ENCODE measurements at places on chromosomes 5 and 9.
A peak's percentile ranks its signal among the peaks of the same experiment; 100 is the strongest.

DNA sequence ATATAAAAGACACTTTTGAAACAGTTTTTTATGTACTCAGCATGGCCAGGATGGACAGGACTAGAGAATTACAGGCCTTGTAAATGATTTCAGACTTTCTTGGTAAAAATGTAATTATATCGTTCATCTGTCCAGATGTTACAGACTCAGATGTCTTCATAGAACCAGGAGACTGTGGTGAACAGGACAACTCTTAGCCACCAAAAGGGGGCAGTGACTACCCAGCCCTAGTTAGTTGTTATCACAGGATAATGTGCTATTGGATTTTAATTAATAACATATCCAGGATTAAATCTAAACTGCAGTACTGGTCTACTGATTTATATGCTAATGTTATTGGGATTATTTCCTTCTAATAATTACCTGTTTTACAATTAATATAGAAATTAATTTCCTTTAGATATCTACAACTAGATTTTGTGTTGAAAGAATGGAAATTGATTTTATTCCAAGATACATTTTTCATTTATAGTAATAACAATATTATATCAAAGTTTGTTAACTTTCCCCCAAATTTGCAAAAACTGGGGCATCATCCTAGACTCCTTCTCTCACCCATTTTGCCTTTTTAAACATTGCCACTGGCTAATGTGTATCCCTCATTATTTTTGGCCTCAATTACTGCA, 99.4 kb downstream of the MTREX start:
- DNase-seq, result peak; percentile 8

DNA sequence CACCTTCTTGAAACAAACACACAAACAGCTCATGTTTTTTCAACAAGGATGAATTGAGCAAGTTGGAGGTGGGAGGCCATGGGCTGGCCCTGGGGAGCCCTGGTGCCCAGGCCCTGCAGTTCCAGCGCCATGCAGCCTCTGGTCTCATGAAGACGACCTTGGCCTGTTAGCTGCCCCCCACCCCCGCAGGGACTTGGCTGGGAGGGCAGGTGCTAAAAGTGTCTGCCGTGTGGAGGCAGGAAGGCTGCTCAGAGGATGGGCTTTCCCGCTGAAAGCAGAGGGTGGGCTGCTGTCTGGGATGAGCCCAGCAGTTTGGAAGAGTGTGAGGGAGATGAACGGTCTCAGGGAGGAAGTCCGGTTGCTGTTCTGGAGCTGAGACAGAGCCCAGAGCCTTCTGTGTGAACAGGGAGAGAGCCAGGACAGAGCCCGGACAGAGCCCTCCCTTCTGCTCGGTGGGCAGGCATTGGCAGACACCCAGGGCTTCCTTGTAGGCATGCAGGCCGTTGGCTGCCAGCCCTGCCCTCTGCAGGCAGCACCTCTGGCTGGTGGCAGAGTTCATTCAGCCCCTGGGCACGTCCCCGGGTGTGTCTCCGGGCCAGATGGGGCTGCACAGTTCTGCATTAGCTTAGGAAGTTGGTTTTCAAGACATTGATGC, 18.7 kb downstream of the ROPN1L start:
- no peak for DNase-seq

DNA sequence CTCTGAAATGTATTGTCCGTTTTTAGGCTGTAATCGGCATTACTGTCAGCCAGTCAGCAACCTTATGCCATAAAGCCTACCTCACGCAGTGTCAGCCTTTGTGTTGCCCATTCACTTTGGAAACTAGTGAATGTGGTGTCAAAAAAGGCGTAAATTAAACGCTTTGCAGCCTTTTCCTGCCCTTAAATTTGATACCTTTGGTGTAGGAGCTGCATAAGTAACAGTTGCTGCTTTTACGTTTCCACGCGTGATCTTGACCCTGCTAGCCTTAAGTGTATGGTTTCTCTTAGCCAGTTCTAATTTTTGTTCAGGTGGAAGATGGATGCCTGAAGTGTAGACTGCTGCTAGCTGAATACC, 257.7 kb downstream of the EPB41L4A start:
- DNase-seq, result no peak

GRCh38 chr5:51326844-51327243, 56.4 kb upstream of the ISL1 start:
- DNase-seq, result no peak

DNA sequence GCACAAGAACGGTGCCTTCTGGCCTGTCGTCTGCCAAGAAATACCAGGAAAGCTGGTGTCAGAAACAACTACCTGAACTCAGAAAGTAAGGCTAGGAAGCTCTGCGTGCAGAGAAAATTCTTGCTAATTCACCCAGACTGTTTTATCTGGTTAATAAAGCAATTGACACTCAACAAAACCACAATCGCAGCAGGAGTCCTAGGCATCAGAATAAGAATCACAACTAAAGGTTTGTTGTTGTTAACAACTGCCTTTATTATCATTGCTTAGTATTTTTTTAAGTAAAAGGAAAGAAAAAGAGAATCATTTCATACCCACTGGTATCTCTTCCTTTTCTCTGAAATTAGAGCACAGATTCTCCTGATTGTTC, 3.9 kb upstream of the ISL1 start:
- DNase-seq, result no peak

- no peak for DNase-seq
Observed at GRCh38 chr9:115005322-115005721, 74.9 kb upstream of the TNFSF8 start.

- peak; percentile 39 for DNase-seq
Observed at GRCh38 chr5:1011226-1011631, 2.6 kb downstream of the NKD2 start.

GRCh38 chr5:121763665-121764064, 88.0 kb upstream of the FTMT start:
- no peak for DNase-seq

DNA sequence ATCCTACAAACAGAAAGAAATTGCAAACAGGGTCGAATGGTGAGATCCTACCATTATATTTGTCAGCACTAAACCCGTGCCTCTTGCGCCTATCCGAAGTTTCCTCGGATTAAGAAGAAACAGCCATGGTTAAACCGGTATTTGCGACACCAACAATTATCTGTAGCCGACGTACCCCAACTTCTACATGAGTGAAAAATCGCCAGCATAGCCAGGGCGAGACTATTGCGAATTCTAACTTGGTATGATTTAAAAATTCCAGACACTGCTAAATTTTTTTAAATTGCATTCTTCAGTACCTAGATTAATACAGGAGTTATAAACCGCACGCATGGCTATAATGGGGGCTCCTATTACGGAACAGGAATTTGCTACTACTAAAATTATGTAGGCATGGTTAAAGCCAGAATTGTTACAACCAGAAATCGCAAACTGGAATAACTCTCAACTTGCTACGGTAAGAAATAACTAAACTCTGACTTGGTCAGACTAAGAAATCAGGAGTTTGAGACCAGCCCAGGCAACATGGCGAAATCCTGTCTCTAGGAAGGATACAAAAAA, 25.3 kb upstream of the ANXA2R start:
- DNase-seq, result no peak

DNA sequence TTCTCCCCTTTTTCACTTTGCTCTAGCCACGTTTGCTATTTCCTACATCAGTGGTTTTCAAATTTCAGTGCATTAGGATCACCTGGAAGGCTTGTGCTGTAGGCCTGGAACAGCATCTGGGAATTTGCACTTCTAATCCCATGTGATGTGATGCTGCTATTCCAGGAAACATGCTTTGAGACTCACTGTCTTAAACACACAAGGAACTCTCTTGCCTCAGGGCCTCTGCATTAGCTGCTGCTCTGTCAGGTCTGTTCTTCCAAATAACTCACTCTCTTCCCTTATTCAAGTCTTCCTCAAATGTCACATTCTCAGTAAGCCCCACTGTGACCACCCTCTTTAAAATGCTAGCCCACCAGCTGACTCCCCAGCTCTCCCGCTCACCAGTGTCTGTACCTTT, 204.0 kb downstream of the DNAH5 start:
- no peak for DNase-seq

DNA sequence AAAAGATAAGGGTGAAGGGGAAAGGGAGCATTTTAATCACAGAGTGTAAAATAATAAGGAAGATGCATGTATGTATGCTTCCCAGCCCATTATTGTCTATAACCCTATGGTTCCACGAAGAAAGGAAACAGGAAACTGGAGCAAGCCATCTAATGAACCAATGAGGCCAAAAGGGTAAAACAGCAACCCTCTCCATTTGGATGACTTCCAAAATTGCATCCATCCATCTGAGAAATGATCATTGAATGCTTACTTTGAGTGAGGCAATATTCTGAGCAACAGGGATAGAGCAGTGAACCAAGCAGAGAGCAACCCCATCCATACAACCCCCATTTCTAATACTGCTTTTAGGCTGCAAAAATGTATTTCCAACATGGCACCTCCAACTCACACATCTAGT, 46.9 kb downstream of the ARL15 start:
- no peak for DNase-seq

- DNase-seq, result no peak
Observed at GRCh38 chr5:172775326-172776234, 4.6 kb upstream of the DUSP1 start.

DNA sequence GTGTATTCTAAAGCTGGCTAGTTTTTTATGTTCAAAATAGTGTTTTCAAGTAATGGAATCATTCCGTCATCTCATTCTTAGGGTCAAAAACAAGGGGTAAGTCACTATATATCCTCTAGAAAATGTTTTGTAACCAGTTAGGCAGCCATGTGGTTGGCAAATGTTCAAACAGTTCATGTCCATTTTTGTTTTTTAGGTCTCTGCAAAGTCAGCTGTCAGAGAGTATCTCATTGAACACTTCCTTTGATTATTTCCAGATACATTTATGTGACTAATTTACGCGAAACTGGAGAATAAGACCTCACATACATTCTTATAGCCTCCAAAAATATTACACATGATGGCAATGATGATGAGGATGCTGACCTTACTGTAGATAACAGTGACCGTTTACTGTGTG, 50.4 kb downstream of the TRIO start:
- no peak for DNase-seq

DNA sequence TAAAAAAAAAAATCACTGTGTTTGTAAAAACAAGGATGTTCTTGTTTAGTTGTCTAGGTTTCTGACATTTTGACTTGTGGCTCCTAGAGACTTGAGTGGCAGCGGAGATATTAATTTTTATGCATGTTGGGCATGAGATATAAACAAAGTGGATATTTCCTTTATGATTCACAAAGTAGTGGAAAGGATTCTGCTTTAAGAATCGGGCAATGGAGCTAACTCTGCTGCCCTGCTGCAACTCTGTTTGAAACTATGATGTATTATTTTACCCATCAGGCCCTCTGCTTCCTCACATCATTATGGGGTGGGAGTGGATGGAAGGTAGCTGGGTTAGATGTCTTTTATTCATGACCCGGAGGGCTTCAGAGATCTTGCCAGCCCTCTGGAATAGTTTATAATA, 94.1 kb upstream of the CD180 start:
- DNase-seq, result no peak

- no peak for DNase-seq
Observed at GRCh38 chr9:119881898-119882297, 512.7 kb upstream of the BRINP1 start.

DNA sequence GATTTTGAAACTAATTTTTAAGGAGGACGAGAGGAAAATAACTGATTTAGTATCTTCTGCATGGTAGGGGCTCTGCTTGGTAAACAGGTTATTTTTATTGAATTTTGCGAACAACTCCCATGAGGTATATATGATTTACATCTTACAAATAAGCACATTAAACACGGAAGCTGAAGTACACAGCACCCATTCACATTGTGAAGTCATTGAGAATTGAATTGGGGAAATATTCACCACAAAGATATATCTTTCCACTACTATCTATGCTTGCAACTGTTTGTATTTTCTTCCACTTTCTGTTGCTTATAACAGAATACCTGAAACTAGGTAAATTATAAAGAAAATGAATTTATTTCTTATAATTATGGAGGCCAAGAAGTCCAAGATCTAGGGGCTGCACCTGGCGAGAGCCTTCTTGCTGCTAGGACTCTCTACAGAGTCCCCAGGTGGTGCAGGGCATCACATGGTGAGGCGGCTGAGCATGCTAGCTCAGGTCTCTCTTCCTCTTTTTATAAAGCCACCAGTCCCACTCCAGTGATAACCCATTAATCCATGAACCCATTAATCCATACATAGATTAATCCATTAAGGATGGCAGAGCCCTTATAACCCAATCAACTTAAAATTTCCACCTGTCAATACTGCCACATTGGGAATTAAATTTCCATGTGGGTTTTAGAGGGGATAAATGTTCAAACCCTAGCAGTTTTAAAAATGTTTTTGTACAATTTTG, 79.0 kb upstream of the ZNF608 start:
- DNase-seq, result no peak

Measured in activated CD4-positive, alpha-beta T cell treated with anti-CD3 and anti-CD28 coated beads, Interleukin-2, amount 50 U/mL, for 4 hours (primary cell).